ENCODE measurements at places on chromosomes 13 and 19. TPM values are rescaled to one million over a fixed set of nuclear protein-coding genes. Genes with fewer than 3 reads are reported as not detected.

Gene ZNF529
- total RNA-seq, result 9.9 TPM

DNA sequence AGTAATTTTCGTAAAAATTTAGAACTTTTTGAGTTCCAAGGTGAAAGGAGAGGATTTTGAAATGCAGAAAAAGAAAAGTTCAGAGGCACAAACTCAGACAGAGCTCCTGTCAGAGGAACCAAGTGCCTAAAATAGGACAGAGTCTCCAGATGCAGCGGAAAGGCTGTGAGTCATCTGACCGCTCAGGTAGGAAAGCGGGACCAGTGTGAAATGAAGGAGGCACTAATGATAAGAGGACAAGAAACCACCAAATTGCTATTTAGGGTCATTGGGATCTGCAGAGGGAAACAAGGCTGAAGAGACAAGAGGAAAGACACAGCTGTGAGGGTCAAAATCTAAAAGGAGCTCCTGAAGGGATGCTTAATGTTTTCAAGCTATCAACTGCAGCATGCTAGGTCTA lies 34.9 kb downstream of the IRS2 start:
- DNase-seq, result no peak

DNA sequence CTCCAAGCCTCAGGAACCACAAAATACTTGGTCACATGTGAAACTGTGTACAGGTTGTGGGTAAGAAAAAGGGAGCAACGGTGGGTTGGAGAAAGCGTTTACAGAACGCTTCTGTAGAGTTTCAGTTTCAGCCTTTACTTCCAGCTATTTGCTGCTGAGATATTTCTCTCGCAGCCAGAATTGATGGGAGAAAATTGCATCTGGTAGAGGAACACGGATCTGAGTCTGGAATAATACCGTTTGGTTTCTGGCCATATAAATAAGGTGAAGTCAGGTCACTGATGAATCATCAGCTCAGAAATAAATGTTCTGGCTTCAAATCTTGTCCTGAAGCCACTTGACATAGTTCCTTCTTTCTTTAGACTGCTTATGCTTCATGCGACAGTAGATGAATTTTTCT lies 20.3 kb upstream of the RFC3 start:
- no peak for DNase-seq

- no peak for DNase-seq
Measured at GRCh38 chr13:58187881-58188280, 556.3 kb downstream of the PCDH17 start.

DNA sequence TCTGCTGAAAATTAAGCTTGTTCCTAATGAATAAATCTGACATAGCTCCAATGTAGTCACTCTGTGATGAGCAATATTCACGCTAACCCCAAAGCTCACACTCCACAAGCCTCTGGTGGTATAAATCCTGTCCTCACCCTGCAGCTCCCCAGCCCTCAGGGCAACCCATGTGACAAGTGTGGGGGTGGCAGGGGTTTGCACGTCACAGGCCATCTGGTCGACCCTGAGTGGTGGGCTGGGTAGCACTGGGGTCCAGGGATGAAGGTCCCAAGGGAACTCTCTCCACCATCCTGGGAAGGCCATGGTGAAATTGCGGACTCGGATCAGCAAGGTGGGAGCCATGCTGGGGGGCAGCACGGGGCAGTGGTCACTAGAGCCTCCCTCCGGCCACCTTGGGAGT lies 100.0 kb upstream of the SOX1 start:
- no peak for DNase-seq

GRCh38 chr19:8610041-8610935 lies at the start of gene ADAMTS10:
Gene ADAMTS10, minus strand, starts transcription at chr19:8610715. Its CDS starts 5,005 bp downstream, at chr19:8605710.
- DNase-seq, result no peak

Data from omental fat pad (tissue), 4 donors.